ENCODE measurements at places on chromosomes 11 and 22.

GRCh38 chr11:96147906-96148486 is 195.0 kb downstream of the MAML2 start:
- no peak for DNase-seq

DNA sequence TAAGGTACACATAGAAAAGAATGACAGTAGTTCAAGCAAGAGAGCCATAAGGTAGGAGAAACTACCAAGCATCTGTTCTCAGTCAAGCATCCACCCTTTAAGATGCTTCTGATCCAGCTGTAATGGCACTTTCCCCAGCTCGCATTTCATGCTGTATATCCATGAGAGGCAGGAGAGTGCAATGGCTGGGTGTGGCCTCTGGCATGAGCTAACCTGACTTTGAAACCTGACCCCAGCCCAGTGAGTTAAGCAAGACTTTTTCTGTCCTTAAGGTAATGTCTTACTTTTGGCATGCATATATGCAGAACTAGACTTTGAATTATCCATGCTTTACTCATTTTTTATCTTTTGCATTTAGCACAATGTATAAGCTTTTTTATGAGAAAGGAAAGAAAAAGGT is 79.8 kb upstream of the CNTN5 start:
- DNase-seq = no peak

DNA sequence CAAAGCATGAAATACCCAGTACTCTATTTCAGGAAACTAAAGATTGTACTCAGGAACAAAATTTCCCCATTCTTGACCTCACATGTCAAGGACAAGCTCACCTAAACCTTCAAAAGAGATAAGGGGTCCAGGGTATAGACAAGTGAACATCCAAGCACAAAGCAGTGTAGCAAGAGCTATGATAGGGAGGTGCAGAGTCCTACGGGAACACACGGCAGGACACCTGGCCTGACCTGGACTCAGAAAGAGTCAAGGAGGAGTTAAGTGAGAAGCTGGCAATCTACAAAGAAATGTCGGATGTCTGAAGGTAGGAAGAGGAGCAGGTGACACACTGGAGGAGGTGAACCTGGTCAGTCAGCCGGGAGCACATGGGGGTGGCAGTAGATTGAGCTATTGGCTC is 67.1 kb upstream of the LDLRAD3 start:
- no peak for DNase-seq

GRCh38 chr11:93895106-93895862 is 44.9 kb upstream of the VSTM5 start:
- peak; percentile 9 for DNase-seq

DNA sequence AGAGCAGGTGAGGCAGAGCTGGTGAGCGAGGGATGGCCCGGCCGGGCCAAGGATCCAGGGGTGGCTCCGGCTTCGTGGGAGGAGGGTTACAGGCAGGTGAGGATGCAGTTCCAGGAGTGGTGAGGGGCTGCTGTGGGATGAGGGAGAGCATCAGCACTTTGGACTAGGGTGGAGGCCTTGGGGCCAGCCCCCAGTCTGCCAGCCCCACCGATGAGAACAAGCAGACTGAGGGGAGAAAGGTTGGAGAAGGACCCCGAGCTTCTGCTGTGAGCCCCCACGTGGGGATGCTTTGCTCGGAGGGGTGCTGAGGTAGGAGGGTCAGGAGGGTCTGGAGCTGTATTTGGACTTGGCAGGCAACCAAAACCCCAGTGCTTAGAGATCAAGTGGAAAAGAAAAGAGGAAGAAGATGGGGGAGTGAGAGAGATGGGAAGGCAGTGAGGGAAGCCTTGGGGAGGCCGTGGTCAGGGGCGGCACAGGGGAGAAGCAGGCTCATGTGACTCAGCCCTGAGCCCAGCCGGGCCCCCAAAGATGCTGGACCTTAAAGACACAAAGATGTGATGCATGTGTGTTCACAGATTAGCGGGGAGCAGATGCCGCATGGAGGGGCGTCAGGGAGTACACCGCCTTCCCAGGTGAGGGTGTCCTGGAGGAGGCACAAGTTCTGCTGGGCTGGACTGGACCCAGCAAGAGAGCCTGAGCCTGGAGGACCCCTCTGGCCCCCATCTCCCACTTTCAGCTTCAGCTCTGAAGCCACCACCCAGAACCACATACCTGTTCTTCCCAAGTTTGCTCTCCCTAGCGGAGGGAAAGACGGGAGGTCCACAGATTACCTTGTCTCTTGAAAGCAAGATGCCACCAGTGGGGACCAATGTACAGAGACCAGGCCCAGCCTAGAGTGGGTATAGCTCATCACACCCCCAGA is 91.3 kb downstream of the CDKN1C start:
- no peak for DNase-seq

DNA sequence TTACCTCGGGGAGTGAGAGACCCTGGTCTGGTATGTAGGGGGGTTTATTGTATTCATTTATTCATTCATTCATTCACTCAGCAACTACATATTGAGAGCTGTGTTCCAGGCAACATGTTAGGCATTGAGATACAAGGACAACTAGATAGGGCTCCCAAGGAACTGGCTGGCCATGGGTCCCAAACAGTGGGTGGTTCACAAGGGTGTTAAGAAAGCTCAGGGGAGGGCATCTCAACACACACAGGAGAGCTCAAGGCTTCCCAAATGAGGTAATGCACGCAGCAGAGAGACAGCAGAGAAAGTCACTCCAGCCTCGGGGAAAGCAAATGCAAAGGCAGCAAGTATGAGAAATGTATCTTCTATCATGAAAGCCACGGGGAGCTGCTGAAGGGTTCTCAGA is 51.8 kb downstream of the BTG4 start:
- no peak for DNase-seq

DNA sequence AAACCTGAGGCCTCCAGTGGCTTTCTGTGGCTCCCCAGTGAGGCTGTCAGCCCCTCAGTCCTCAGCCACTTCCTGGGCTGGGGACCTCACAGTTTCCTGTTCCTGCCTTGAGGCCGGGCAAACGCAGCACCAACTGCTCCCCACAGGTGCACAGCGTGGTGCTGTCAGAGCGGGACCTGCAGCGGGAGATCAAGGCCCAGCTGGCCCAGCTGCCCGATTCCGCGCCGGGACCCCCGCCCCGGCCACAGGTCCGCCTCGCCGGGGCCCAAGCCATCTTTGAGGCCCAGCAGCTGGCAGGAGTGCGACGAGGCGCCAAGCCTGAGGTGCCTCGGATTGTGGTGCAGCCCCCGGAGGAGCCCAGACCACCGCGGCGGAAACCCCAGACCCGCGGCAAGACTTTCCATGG is 5.4 kb downstream of the TBC1D10C start:
- DNase-seq = peak; percentile 83

GRCh38 chr11:37184326-37184725 is 586.3 kb upstream of the RAG2 start:
- DNase-seq = no peak

DNA sequence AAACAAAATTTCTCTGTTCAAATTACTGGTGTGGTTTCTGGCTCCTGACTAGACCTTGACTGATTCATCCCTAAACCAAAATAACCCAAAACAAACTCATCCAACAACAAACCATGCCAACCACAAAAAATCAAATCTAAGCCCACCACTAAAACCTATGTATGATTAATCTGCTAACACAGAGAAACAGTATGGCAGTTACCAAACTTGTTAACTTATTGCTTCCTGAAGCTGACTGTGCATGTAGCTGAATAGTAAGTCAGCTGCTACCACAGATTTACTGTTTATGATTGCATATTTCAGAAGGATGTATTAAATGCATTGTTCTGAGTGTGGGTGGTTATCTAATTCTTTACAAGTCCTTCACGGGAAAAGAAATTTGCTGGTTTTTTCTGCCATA is 231.1 kb downstream of the SWAP70 start:
- no peak for DNase-seq

GRCh38 chr22:42855211-42855610 is 1.9 kb downstream of the ARFGAP3 start:
- no peak for DNase-seq

GRCh38 chr22:20524004-20524481 is 16.6 kb downstream of the MED15 start:
- peak; percentile 33 for DNase-seq

All from central memory CD4-positive, alpha-beta T cell (primary cell).